GM12864 (cell line): ENCODE measurements at places on chromosomes 1 and 21.

- no peak for DNase-seq
Observed at GRCh38 chr1:215376544-215377264, 190.4 kb upstream of the KCTD3 start.

- DNase-seq, result no peak
Observed at GRCh38 chr1:97174039-97174704, 452.6 kb downstream of the PTBP2 start.

DNA sequence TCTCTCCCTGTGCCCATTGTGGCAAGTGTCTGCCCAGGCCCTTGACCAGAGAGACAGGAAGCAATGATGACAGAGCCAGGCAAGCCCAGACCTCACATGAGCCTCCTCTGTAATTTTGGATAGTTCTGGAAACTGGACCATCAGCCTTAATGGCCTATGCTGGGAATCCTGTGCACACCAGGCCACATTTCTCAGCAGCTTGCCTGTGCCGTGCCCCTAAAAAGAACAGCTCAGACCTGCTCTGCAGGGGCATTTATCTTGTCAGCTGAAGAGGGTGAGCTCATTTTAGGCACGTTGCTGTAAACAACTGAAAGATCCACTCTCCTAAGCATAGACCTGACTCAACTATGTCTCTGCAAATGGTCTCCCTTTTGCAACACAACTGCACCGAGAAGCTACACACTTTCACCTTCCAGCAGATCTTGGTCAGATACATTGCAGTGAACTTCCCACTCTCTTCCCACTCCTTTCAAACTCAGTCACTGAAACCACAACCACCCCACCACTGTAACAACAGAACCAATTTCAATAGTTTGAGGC is 53.5 kb upstream of the BACH1 start:
- no peak for DNase-seq

- DNase-seq, result no peak
Observed at GRCh38 chr1:162987866-162988265, 81.3 kb upstream of the RGS4 start.

- DNase-seq, result no peak
Observed at GRCh38 chr1:29455781-29456180, 219.5 kb downstream of the PTPRU start.

DNA sequence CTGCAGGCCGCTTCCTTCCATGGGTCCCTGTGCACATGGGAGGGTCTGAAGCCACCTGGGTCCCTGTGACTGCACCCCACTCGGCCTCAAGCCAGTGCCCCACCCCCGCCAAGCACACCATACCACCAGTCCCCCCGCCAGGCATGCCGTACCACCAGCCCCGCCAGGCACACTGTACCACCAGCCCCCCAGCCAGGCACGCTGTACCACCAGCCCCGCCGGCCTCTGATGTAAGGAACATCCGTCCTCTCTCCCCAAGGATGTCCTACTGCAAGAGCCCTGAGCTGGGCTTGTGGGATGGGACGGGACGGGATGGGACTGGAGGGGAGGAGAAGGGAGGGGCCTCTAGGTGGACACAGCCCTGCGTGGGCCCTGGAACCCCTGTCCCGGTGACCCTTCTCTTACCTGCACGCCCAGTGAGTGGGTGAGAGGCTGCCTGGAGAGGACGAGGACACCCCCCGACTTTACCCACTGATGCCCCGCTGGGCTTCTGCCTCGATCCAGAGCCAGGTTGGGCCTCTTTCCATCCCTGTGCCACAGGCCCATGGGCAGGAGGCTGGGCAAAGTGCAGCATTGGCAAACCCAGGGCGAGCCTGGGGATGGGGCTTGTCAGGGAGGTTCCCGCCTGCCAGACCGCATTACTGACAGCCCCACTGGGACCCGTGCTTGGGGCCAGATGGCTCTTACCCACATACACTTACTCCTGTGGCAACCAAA is 40.8 kb upstream of the COL6A1 start:
- no peak for DNase-seq

DNA sequence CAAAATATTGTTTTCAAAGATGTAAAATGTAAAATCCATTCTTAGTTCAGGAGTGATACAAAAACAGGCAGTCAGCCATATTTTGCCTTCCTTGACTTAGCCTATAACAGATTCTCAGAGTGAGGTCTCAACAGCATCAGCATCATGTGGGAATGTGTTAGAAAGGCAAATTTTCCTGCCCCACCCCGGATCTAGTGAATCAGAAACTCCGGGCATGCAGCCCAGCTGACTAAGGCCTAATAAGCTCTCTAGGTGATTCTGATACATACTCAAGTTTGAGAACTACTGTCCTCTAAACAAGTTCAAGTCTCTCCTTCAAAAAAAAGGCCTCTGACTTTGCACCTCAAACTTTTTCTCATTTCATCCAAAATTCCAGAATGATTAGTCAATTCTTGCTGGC is 46.9 kb upstream of the PRRC2C start:
- no peak for DNase-seq

DNA sequence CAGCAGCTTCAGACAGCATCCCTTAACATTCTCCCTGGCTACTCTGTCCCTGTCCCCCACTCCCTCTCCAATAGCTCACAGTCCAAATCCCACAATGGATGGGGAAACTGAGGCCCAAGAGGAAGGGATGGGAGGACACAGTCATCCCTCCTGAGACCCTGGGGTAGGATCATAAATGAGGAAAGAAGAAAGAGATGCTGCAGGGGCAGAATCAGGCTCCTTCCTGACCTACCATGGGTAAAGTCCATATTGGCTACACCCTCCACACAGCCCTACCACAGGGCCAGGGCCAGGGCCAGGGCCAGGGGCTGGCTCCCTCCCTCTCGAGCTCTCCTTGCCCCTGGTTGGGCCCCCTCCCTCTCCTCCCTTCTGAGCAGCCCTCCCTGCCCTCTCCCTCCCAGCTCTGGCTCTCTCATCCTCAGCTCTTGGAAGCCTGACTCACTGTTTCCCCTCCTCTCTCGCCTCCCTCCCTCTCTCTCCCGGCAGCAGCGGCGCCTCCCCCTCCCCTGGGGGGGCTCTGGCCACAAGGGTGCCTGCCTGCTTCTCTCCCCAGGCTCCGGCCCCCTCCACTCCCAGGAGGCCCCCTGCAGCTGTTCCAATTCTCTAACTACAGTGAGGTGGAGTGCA is 4.9 kb downstream of the AHDC1 start:
- DNase-seq, result no peak

DNA sequence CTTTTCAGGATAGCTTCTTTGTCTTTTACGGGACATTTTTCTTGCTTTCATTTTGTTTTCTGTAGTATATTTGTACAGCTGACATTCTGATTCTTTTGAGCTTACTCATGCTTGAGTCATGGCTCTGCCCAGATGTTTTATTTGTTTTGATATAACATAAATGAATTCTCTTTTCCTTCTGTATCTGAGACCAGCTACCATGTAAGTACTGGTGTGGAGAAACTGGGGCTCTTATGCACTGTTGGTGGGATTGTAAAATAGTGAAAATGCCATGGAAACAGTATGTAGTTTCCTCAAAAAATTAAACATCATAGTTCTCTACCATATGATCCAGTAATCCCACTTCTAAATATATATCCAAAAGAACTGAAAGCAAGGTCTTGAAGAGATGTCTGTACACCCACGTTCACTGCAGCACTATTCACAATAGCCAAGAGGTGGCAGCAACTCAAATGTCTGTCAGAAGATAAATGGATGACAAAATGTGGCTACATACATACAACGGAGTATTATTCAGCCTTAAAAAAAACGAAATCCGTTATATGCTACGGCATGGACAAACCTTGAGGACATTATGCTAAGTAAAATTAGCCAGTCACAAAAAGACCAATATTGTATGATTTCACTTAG is 61.4 kb downstream of the EIF2B3 start:
- DNase-seq, result no peak

DNA sequence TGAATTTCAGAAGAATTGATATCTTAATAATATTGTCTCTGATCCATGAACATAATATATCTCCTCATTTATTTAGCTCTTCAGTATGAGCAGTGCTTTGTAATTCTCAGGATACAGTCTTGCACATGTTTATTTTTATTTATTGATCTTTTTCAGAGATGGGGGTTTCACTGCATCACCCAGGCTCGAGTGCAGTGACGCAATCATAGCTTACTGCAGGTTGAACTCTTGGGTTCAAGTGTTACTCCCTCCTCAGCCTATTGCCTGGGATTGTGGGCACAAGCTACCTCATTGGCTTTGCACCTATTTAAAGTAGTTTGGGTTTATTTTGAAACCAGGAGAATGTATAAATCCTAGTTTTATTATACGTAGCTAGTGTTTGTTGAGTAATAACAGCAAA is 4.7 kb downstream of the RPS6KC1 start:
- no peak for DNase-seq

GRCh38 chr21:38121888-38122720 is 134.7 kb upstream of the KCNJ15 start:
- no peak for DNase-seq

DNA sequence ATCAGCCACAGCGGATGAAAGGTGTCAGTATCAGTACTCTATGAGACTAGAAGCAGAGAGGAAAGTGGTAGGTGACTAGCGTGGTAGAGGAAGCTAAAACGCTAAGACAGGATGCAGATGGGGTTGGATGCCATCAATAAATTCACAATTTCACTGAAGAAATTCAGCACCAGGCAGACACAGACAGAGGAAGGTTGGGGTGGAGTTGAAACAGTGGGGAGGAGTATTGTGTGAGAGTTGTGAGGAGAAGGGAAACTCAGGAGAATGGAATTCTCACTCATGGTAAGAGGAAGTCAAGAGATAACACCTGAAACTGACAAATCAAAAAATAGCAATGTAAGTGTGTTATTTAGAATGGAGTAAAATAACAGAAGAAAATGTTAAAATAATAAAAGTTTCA is 208.5 kb upstream of the DAB1 start:
- no peak for DNase-seq

GRCh38 chr1:7171574-7171973 is 386.3 kb downstream of the CAMTA1 start:
- no peak for DNase-seq

- DNase-seq, result no peak
Observed at GRCh38 chr1:198359024-198359653, 181.3 kb downstream of the ATP6V1G3 start.

- no peak for DNase-seq
Observed at GRCh38 chr1:167795810-167796740, 74.3 kb downstream of the MPZL1 start.

GRCh38 chr1:222620566-222620965 is 2.7 kb downstream of the MIA3 start:
- DNase-seq, result no peak

GRCh38 chr1:6419397-6419803 is 319 bp downstream of the HES2 start:
- no peak for DNase-seq

- DNase-seq, result no peak
Observed at GRCh38 chr1:75172556-75172955, 38.4 kb downstream of the LHX8 start.

- no peak for DNase-seq
Observed at GRCh38 chr1:205709640-205710039, 29.3 kb upstream of the SLC45A3 start.

DNA sequence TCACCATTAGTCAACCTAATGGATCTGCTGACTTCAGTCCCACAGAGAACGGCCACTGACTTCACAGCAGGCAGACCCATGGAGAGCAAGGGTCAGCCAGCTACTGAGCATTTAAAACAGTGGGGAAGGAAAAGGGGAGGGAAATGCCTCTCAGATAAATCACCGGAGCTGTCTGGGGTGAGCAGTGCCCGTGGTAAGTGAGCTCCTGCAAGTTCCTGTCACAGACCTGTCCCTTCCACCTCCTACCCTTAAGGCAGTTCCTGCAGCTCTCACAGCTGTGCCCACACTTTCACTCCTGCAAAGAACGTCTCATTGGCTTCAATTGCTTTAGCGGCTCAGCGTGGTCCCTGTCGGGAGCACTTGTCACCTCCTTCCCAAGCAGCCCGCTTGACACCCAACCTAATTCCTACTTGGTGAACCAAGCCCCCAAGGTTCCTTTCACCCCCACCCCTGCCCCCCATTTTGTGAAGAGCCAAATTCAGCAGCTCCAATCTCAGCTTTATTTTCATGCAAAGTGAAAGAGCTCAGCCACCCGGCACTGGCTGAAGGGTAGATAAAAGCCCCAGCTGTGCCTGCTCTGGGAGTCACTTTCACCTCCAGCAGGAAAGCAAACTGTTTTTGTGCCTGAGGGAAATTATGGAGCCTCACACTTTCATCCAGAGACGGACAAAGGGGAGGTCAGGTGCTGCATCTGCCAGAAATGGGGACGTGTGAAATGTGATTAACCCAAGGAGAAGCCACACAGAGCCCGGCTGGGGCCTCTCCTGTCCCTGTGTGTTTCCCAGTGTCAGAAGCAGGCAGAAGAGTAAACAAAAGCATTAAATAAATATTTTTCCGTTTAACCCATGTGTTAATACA is 306.2 kb downstream of the TTLL7 start:
- no peak for DNase-seq

DNA sequence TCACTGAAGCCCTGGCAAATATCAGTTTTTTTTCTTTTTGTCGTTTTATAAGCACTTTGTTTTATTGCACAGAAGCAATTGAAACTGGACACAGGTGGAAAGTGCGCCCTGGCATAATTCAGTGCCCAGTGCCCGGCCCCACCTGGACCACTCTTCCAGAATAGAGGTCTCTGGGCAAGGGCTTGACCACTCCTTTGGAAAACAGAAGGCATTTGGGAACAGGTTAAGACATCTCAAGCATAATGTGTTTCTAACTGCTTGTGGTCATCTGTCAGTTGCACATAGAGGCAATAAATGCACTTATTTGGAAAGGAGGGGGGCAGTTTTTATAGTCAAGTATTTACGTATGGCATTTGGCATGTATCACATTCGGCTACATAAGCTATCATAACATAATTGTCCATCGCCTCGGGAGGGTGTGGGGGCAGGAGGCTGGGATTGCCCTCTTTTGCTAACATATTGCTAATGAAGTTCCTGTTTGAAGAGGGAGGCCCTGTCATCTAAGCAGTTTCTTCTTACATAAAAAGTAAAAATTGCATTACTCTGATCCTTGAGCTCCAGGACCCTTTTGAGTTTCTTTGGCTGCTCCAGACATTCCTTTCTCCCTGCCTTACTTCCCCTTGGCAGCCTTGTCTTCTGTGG is 14.7 kb upstream of the CD2 start:
- no peak for DNase-seq

GRCh38 chr1:154557939-154558719 is at the start of gene UBE2Q1:
UBE2Q1 (minus strand) TSS chr1:154558662; CDS start chr1:154558553, 109 bp downstream.
- DNase-seq, result no peak

- DNase-seq, result no peak
Observed at GRCh38 chr1:28833381-28833780, 21.4 kb downstream of the OPRD1 start.

- DNase-seq, result no peak
Observed at GRCh38 chr1:42684139-42684538, 1.9 kb downstream of the YBX1 start.

- no peak for DNase-seq
Observed at GRCh38 chr1:110608247-110608646, 2.1 kb upstream of the KCNA2 start.

DNA sequence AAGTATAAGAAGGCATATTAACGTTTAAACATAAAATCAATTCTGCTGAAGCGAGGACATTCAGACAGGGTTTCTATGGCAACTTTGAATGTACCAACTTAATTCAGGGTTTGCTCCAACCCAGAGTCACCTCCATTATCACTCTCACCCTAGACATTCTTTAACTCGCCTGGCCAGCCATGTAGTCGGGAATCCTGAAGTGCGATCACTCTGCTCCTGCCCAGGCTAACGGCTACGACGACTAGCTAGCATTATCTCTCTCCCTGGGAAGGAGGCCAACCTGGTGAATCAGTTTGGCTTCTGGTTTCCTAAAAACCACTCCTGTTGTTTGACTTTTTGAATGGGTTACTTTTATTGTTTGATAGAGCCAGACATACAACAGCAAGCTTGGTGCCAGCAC is 38.9 kb upstream of the ZBTB18 start:
- DNase-seq, result no peak

GRCh38 chr1:32981003-32981901 is 16.6 kb upstream of the RNF19B start:
- peak; percentile 86 for DNase-seq
